Vagina (tissue), 2 donors: ENCODE measurements at places on chromosomes 2 and 18.

DNA sequence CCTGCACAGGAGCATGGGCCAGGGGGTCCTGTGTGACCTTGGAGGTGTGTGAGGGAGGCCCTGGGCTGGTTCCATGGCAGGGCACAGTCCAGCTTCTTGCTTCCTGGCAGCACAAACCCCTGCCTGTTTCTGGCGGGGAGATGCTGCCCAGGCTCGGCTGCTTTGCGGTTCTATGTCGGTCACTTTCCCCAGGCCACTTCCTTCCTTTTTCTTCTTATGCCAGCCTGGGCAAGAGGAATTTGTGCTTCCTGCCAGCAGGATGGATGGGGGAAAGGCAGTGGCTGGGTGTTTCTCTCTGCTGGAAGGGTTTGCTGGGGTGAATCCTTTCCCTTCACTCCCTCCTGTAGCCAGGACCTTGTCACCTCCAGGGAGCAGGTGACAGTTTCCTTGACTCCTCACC lies 24.3 kb downstream of the ASAP2 start:
- DNase-seq = no peak

DNA sequence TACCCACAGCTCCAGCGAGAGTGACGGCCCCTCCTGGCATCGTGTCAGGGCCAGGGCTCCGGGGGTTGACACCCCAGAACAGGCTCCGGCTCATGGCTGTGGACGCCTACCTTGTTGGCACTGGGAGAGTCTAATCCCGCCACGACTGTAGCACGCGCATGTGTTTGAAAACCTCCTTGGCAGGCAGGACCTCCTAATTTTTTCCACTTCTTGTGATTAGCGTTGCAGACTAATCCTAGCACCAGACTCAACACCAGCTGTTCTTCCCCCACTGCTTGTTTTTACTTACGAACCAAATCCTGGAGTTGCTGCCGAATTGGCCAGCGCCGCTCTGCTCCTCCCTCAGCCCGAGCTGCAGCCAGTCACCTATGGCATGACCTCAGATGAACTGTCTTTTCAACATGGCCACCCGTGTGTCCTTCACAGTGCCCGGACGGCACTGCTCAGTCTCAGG lies 110.7 kb downstream of the KLHL29 start:
- DNase-seq = no peak

- DNase-seq = no peak
These were observed 144.5 kb downstream of the BCL11A start for GRCh38 chr2:60408811-60409530.

GRCh38 chr2:178506101-178506500 lies 25.8 kb downstream of the PLEKHA3 start:
- no peak for DNase-seq

DNA sequence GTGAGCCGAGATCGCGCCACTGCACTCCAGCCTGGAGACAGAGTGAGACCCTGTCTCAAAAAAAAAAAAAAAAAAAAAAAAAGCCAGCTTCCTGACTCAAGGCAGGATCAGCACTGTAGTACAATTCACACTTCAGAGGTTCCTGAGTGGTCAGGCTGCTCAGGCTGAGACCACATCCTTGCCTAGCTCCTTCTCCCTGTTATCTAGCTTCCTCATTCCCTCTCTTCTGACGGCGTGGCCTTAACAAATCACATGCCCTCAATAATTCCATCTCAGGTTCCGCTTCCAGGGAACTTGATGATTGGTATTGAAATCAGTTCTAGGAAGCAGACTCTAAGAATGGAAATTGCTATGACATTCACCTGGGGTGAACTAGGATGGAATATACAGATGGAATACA lies 29.8 kb upstream of the KDM3A start:
- DNase-seq = no peak

- no peak for DNase-seq
These were observed 5.4 kb downstream of the ITSN2 start for GRCh38 chr2:24354957-24355356.

- DNase-seq = no peak
These were observed 322.9 kb upstream of the RAB12 start for GRCh38 chr18:8286303-8286702.

GRCh38 chr18:35695384-35695783 lies 113.8 kb downstream of the GALNT1 start:
- DNase-seq = no peak

- DNase-seq = no peak
These were observed 90.5 kb downstream of the TMEM17 start for GRCh38 chr2:62415518-62415917.

DNA sequence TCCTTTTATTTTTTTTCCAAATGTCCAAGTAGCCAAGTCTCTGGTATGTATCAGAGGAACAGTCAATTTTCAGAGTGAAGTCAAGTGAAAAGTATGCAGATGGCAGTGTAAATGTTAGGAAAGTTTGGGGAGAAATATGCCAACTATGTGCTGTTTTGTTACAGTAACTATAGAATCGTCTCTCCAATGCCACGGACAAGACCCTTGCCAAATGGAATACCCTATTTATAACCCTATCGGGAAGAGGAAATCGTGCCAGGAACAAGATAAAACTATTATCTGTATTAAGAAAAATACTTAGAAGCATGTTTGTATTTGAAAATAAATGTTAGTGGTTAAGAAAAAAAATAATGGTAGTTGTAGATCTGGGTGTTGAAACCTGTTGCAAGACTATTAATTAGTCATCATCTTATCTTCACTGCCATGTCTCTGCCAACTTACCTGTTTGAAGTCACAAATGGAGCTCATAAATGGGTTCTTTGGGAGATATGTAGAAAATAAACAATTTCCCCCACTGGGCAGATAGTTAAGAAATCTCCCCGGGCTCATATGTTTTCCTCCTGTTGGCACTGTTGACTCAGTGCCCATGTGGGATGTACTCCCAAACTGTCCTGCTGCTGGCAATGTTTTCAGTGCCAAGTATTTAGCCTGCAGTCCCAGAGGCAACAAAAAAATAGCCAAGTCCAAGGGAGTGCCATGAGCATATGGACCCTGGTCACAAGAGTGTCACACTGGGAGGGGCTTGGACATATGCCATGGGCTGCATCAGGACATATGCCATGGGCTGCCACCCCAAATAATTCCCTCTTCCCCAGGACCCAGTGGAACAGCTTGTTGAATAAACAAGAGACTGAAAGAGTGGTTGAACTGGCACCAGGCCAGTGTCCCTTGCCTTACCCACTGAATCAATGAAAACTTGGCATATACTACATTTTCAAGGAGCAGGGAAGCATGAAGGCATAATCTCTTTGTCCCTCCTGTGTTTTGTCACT lies 366.9 kb downstream of the OSR1 start:
- no peak for DNase-seq

- no peak for DNase-seq
These were observed at the start of gene SLC14A1 for GRCh38 chr18:45723567-45724355. Gene SLC14A1 (plus strand): TSS chr18:45724181. CDS start chr18:45730321, 6,140 bp downstream.

- no peak for DNase-seq
These were observed 69.4 kb downstream of the CABLES1 start for GRCh38 chr18:23204589-23205235.

DNA sequence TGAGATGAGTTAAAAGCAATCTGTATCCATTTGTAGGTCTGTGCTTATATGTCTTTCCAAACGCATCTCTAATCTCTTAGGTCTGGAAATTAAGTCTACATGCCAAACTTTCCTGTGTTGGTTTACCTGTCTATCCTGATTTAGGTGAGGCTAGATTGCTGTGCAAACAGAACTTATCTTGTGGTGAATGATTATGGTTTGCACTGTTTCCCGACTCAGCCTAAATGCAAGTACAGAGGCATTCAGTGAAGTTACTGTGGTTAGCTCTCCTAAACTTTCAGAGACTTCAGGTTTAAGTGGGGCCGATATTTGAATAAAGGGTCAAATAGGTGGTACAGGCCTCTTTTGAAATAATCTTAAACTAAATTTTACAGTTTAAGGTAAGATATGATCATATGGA lies 103.5 kb downstream of the ICOS start:
- DNase-seq = no peak

DNA sequence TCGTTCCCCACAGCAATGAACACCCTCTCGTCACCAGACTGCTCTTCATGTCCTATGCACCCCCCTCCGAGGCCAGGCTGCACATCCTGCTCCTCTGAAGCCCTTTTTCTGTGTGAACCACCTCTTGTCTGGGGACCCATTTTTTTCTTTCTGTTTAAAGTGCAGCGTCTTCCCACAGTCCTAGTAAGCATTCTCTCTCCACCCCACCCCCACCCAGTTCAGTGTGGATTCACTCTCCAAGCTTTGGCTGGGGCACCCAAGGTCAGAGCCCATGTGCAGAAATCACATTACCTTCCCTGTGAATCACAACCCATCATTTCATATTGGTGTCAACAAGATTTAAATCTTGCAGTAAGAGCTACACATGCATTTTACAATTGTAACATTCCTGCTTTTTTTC lies 26.4 kb upstream of the PKDCC start:
- DNase-seq = no peak

DNA sequence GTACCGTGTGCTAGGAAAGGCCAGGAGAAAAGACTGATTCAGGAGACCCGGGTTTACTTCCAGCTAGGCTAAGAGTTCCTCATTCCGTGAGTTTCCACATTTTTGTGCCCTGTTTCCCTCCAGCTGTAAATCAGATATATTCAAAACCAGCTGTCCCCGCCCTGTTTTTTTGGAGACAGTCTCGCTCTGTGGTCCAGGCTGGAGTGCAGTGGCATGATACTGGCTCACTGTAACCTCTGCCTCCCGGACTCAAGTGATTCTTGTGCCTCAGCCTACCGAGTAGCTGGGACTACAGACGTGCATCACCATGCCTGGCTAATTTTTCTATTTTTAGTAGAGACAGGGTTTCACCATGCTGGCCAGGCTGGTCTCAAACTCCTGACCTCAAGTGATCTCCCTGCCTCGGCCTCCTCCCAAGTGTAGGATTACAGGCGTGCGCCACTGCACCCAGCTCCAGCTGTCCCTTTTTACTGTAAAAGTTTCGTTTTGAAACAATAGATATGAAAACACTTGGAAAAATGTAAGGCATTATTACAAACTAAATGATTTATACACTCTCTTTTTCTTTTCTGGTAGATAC lies 112.8 kb upstream of the SEC11C start:
- no peak for DNase-seq

GRCh38 chr2:96414161-96414710 lies 78.7 kb downstream of the NCAPH start:
- no peak for DNase-seq

GRCh38 chr18:32200766-32201165 lies 10.9 kb downstream of the MEP1B start:
- DNase-seq = no peak

- DNase-seq = no peak
These were observed 144.1 kb downstream of the MYO1B start for GRCh38 chr2:191389288-191389687.

- no peak for DNase-seq
These were observed 56.7 kb upstream of the ZNF236 start for GRCh38 chr18:76765649-76766048.

- DNase-seq = no peak
These were observed 104.3 kb downstream of the ARL6IP6 start for GRCh38 chr2:152822676-152823075.

GRCh38 chr2:9196637-9197036 lies 10.0 kb upstream of the ASAP2 start:
- DNase-seq = no peak

DNA sequence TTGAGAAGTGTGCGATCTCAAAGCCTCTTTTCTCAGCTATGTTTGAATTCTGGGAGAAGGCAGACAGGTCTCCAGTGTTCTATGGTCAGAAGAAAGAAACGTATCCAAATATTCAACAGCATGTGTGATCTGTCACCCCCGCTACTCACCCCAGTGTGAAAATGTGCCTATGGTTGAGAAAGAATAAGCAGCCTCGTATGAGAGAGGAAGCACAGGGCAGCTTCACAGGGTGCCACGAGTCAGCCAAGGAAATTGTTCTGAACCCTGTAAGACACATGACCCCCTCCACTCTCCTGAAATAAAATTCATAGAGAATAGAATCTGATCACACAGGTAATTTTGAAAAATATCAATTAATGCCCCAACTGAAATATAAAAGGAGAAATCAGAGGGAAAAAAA lies 8.0 kb upstream of the SF3B1 start:
- no peak for DNase-seq

- DNase-seq = no peak
These were observed 358.4 kb upstream of the SALL3 start for GRCh38 chr18:78621141-78621755.

DNA sequence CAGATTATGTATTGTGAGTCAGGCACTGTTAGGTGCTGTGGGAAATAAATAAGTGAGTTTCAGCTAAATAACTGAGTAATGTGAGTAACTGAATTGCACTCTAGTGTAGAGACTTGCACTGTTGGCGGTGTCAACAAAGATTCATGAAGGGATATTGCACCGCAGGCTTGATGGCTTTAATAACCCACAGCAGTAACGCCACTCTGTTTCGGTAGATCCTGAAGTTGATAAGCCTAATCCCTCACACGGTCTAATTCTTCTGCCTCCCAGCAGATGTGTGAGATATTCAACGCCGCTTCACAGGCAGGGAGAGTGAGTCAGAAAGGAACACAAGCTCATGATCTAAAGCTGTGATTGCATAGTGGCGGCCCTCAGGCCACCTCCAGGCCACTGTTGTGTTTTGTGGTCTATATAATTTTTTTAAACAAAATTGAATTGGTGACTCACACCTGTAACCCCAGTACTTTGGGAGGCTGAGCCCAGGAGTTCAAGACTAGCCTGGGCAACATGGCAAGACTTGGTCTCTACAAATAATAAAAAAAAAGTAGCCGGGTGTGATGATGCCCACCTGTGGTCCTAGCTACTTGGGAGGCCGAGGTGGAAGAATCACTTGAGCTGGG lies 94.3 kb downstream of the LIPG start:
- DNase-seq = no peak

DNA sequence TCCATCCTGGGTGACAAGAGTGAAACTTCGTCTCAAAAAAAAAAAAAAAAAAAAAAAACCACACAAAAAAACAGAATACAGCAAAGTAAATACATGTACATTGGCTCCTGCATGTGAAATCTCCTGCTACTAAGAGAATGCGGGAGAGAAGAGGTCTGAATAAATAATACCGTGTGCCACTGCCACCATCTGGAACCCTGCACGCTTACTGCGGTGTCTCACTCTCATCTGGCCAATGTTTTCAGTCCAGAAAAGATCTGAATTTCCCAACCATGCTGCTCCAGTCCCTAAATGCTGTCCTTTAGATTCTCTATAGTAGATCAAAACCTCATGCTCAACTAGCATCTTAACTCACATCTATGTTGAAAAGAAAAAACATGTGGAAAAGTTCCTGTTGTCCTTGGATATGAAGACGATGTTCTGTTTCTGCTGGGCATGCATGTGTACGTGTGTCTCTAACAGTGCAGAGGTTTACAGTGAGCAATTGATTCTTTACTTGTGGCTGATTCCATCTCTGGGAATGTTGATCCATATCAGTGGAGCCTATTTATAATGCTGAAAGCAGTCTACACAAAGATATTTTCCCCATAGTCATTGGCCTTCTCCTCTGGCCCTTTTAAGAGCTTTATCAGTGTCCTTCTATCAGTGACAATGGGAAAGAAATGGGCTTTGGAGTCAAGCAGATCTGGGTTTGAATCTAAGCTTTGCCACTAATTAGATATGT lies 11.9 kb downstream of the STON1 start:
- DNase-seq = no peak
